ENCODE measurements at places on chromosomes 13 and 19.

DNA sequence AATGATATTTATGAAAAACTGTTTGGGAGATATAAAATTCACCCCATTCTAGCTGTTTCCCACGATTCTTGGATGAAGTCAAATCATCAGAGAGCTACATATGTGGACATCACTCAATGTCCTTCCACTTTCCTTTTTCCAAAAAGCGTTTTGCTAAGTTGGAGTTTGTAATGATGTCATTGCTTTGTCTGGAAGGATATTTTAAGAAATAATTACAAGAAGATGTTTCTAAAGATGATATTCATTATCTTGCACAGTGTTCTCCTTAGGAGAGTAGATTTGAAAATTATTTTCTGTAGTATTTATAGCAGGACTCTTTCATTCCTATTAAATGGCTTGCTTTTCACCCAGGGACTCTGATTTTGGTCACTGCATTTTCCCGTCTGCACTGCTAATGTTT lies 851.2 kb downstream of the EFNB2 start:
- DNase-seq = no peak

DNA sequence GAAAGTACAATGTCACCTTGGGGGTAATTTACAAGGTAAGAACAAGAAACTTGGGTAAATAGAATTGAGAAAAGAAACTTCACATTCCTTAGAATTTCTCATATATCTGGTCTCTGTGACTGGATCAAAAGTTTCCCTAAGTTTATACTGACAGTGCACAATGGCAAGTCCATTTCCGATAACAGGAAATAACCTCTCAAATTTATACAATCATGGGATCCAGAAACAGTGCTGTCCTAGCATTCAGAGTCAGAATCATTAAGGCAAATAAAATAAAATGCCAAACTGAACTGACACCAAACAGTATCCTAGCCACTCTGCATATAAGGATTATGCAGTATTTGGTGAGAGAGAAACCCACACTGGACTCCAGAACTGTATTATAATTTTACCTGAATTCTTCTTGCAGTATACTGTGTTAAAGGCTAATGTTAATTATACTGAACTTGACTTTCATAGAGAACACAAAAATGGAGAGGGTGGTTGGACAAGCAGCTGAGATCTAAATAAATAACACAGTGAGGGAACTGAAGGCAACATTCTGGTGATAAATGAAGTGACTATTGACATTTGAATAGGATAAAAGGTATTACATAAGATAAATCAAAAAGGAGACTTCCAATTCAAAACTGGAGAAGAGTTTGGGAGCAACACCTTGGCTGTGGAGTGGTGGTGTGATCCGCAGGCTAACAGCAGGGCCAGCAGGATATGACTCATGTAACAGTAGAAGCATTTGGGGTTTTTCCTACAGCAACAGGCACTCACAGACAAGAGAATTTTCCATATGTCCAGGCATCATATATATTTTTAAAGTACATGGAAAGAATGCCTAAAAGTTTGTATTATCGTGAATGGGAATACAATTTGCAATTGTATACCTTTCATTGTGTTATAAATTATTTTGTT lies 932.5 kb upstream of the MIR17HG start:
- no peak for DNase-seq

- no peak for DNase-seq
Observed at GRCh38 chr13:42392716-42393572, 121.0 kb downstream of the AKAP11 start.

DNA sequence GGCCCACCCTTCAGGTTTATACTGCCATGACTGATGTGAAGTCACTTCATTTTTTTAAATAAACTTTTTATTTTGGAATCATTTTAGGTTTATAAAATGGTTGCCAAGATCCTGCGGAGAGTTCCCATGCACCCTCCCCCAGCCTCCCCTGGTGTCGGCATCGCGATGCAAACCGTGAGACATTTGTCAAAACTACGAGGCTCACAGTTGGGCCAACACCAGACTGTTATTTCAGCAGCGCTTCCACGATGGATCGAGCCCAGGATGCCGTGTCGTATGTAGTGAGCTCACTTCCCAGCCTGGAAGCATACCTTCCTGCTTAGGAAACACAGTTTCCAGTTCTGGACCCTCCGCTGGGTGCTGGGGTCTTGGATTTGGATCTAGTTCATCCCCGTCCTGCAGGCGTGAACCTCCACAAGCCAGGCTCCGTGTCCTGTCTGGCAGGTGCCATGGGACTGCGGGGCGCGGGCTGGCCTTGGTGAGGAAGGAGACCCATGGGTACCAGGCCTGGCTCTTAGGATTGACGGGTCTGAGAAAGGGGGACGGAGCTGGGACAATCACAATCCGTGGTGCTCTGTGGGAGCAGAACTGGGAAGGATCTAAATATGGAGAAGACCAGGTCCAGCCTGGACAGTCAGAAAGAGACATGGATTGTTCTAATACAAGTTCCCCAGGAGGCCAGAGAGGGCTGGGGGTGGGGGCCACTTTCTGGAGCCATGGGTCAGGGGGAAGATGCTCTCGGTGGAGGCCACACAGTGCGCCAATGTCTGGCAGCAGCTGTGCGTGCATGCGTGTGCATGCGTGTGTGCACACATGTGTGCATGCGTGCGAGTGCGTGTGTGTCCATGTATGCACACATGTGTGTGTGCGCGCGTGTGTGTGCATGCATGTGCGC lies 2.4 kb upstream of the SBK2 start:
- no peak for DNase-seq

DNA sequence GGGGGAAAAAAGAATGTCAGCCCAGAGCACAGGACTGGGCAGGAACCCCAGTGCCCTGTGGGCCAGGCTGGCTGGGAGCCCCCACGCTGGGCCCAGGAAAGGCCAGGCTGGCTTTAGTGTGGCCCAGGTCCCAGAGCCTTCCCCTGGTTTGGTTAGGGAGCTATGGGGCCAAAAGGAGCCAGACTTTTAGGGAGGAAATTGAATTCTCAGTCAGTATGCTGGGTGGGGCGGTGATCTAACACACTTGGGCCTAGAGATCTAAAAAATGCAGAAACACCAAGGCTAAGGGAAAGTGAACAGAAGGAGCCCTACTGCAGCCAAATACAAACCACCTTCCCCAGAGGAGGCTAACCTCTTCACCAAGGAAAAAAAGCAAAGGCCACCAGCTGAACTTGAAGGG lies 137.5 kb downstream of the CRYL1 start:
- no peak for DNase-seq

- DNase-seq = no peak
Observed at GRCh38 chr19:23917856-23918255, 3.2 kb downstream of the ZNF726 start.

DNA sequence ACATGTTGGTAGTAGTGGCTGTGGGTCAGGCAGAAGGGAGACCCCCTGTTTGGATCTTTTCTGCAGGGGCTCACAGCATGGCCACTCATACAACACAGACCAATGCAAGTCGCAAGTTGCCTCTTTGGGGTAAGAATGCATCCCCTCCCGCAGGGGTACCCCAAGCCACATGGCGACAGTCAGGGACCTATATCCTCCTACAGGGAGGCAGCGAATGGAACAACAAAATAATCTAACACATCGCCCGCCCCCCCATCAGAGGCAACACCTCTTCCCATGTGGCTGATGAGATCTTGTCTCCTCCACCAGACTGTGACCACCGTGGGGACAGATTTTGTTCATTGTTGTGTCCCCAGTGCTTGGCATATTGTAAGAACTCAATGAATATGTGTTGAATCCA lies 40.7 kb upstream of the PNMA8B start:
- no peak for DNase-seq

- DNase-seq = no peak
Observed at GRCh38 chr19:1734321-1734966, 18.9 kb upstream of the ONECUT3 start.

- no peak for DNase-seq
Observed at GRCh38 chr13:26445092-26445491, 112.4 kb upstream of the WASF3 start.

DNA sequence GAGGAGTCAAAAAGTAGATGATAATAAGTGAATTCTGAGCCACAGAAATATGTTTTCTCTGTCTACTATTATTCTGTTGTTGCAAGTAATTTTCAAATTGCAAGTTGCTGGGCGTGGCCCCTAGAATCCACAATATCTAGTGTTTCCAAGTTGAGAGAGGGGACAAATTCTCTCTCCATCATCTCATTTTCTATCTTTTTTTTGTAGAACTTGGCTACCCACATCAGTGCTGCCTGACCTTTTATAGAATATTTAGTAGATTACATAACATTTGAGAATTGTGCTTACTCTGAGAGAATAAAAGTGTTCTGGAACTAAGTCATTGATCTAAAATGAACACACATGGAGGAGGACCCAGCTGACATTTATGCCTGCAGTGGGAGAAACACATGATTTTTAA lies 110.9 kb upstream of the CSNK1A1L start:
- no peak for DNase-seq

DNA sequence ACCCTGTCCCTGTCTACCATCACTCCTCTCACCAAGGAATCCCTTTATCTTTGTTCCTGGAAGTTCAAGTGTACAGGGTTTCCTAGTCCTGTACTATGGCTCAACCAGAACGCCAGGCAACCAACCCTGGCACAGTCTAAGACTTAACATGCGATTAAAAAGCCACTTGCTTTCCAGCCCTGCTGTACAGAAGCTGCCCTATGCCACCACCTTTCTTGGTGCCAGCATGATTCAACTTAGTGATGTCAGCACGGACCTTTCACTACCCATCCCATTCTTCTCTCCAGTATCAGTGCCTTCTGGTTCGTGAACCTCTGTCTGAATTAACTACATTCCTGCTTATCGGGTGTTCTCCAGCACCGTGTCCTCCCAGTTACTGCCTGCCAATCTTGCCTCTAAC lies 151.1 kb downstream of the KLF12 start:
- DNase-seq = no peak

GRCh38 chr19:11295665-11296245 lies at the start of gene TSPAN16:
Gene TSPAN16 (plus strand): TSS chr19:11296160. CDS start chr19:11296298, 138 bp downstream.
- DNase-seq = no peak

- DNase-seq = no peak
Observed at GRCh38 chr13:102608974-102609373, 12.2 kb downstream of the TPP2 start.

GRCh38 chr13:112974671-112975070 lies 5.7 kb downstream of the MCF2L start:
- no peak for DNase-seq

GRCh38 chr13:47478985-47479384 lies 522.1 kb downstream of the SUCLA2 start:
- no peak for DNase-seq

GRCh38 chr19:10334588-10335351 lies 1.4 kb upstream of the RAVER1 start:
- peak; percentile 42 for DNase-seq

DNA sequence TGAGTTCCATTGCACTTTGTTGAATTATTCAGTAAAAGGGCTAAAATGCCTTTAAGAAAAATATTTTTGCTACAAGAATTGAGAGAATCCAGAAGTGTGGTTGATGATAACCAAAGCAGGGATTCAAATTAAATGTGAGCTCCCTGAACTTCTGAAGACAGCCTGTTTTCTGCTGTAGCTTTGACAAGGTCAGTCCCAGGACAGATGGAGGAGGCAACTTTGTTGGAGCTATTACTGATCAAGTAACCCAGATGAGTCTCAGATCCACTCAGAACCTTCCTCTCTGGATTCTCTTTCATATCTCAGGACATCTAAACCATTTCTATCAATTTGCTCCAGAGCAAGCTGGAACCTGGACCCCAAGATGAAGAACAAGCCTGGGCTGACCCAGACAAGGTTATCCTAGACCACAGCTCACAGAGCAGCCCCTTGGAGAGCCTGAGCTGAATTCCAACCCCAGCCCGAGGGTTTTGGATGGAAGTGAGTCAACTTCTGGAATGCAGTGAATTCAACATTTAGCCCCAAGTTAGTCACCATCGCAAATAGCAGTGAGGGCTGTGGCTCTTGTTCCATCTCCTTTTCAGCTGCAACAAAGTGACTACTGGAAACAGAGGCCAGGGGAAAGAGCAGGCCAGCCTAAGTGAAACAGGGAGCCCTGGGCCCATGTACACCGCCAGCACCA lies 137.8 kb upstream of the TSC22D1 start:
- DNase-seq = no peak

GRCh38 chr13:21075011-21075378 lies 13.6 kb upstream of the LATS2 start:
- DNase-seq = no peak

DNA sequence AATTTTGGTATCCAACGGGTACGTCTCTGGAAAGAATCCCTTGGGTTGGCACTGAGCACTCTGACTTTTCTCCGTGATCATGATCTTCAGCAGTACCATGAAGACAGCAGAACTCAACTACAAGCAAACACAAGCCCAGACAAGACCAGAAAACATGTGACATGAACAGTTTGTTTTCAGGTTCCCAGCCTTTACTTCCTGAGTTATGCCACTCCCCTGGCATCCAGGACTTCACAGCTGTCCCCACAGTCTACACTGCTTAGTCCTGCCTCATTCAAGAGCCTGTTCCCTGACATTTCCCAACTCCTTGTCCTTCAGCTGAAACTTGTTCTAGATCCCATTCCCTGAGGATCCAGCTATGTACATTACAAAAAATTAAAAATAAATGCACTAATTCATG lies 4.9 kb upstream of the N4BP2L1 start:
- DNase-seq = no peak

GRCh38 chr13:79531542-79532254 lies 50.7 kb downstream of the NDFIP2 start:
- DNase-seq = no peak

DNA sequence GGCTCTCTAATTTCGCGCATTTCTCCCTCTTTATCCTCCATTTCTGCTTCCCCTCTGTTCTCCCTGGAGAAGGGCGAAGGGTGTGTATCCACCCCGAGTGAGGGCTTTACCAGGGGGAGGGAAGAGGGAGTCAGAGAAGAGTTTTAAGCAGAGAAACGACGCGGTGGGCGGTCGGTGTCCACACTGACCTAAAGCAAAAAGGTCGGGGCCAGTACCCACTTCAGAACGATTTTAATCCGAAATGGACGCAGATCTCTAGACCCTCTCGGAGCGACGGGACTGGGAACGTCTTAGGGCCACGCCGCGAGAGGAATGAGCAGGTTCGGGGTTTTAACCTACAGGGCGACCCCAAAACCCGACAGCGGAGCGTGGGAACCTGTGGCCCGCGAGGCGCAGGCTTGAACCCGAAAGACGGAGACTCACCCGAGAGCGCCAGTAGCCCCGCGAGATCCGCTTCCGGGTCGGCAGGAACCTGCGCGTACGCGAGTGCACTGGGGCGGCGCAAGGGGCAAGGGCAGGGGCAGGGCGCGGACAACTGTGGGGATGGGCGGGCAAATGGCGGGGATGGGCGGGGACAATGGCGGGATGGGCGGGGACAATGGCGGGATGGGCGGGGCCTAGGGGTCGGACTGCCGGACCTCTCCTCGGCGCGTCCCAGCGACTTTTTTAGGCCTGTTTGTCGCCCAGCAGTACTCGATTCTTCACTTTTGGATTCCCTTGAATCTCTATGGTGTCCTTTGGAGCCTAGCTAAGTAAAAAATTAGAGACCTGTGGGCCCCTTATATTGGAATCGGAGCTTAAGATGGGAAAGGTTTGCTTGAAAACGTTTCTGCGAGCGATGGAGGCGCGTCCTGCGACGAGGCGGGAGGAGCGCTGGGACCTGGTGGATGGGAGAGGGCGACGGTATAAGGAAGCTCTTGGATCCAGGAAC lies at the start of gene ZNF677:
Gene ZNF677 (minus strand): TSS at position 463 of the 931 bp plus-strand sequence. CDS start 3,323 bp downstream, outside the sequence.
- peak; percentile 73 for DNase-seq
